ENCODE measurements at places on chromosomes 5 and 9. TPM values are rescaled to one million over a fixed set of nuclear protein-coding genes. Genes with fewer than 3 reads are reported as not detected.

GRCh38 chr9:129626625-129627284 lies 792 bp downstream of the NTMT1 start:
- ATAC-seq: no peak

- ATAC-seq: no peak
Observed at GRCh38 chr5:135204151-135204600, 170.1 kb upstream of the PITX1 start.

- no peak for ATAC-seq
Observed at GRCh38 chr9:129026442-129027223, 1.5 kb downstream of the SH3GLB2 start.

GRCh38 chr5:604391-604831 lies 7.7 kb upstream of the CEP72 start:
- no peak for ATAC-seq

INSL4 gene
- total RNA-seq: not detected

TMEM245 gene
- 136 TPM for total RNA-seq

DNA sequence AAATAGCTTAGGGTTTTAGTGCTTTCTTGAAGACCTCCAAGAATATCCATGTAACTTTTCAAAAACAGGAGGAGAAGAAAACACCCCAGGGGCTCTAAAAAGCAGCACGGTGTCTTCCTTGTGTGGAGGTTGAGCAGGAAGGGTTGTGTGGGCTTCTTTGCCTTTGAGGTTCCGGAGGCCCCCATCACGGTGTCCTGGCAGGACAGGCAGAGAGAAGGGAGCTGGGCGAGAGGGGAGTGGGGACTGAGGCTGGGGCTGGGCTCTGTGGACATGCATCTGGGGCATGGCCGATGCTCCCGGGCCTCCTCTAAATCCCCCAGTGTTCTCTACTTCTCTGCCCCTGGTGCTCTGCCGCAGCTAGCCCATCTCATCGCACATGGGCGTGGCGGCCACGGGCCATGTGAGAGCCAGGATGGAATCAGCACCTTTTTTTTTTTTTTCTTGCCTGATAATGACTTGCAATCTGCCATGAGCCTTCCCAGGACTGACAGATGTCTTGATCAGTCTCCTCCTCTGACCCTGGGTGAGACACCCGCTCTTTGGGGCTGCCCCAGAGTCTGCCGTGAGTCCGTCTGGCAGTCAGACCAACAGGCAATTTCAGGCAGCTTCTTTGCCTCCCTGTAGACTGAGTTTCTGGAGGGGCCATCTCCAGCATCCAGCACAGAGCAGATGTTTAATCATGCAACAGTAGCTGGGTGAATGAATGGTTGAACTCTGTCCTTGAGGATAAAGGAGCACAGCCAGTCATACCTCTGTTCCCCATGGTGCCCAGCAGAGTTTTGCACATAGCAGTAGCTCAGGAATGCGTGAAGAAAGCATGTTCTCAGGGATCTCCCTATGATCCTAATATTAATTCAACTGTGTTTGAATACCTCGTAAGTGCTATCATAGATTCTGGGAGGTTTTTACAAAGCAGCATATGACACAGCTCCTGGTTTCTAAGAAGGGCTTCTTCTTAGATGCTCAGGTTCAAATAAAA lies 12.1 kb downstream of the CXCL14 start:
- ATAC-seq: no peak

MYORG gene
- 24.6 TPM for total RNA-seq

PPIC gene
- total RNA-seq: 50.7 TPM

KIF4B gene
- total RNA-seq: 0.08 TPM

- ATAC-seq: no peak
Observed at GRCh38 chr5:126972062-126972895, 58.1 kb downstream of the MARCHF3 start.

Measured in gastroesophageal sphincter (tissue), 4 donors.